Left lung (tissue), 14 donors: ENCODE measurements at places on chromosomes 6 and 20. TPM values are rescaled to one million over a fixed set of nuclear protein-coding genes. Genes with fewer than 3 reads are reported as not detected.

DNA sequence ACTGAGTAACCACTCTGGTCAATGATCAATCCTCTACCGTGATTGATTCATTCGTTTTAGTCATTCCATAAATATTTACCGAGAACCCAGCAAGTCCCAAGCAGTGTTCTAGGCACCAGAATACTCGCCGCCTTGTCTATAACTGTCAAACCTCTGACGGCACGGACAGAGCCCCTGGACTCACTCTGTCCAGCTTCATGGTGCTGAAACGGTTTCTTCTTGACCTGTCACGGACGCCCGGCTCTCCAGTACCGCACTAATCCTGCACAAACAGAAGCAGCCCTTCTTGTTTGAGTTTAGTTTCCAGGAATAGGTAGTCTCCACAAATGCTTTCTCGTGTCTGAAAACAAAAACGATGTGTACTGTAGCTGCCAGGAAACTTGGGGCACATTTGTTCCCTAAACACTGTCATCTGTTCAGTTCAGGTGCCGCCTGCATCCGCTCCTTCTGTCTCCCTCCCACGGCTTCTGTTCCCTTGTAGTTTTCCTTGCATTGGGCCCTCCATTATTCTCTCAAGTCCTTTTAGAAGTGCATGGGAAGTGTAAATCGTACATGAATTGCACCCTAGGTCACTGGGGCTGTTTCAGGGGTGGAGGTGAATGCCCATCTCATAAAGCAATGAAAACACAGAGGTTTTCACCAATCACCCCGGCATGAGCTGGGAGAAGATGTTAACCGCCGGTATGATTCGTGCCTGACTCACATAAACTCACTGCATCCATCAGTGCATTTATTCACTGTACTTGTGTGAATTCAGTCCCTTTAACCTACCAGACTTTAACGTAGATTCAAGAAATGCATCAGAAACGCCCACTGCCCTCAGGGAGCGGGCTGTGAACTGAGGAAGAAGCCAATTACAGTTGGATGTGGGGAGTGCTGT is 209.3 kb upstream of the CDH4 start:
- H3K4me1 ChIP-seq = no peaks in the 10 kb centered on the region
- DNase-seq = no peak
- H3K27me3 ChIP-seq = no peaks in the 10 kb centered on the region
- no peak overlapping the region for H3K27ac ChIP-seq

GRCh38 chr20:31410011-31410410 is 4.0 kb upstream of the DEFB121 start:
- H3K4me3 ChIP-seq = no peak overlapping the region
- no peaks in the 10 kb centered on the region for H3K36me3 ChIP-seq
- DNase-seq = no peak
- H3K27me3 ChIP-seq = no peaks in the 10 kb centered on the region

NMBR gene
- not detected for total RNA-seq

NKX2-2 gene
- not detected for total RNA-seq
